Stimulated activated CD8-positive, alpha-beta memory T cell treated with anti-CD3 and anti-CD28 coated beads, Interleukin-12 subunit alpha, Interleukin-12 subunit beta, amount 100 ng/mL, for 4 hours (primary cell): ENCODE measurements at places on chromosomes 3 and 15.

GRCh38 chr15:64858021-64858575, 16.4 kb downstream of the PLEKHO2 start:
- no peak for DNase-seq

DNA sequence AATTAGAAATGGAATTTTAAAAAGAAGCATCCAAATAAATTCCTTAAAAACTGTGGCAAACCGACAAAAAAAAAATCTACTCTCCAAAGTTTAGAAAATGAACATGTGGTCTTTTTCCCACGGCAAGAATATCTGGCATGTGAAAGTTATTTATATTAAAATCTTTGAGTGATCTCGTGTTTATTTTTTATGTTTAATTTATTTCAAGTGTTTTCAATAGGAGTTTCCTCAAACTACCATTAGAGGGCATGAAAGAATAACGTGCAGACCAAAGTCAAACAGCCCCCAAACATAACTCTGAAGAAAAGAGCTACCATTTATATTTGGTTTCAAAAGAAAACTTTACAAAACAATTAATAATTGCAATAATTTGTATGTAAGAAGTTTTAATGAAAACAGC, 286.4 kb downstream of the ZIC4 start:
- DNase-seq: no peak

DNA sequence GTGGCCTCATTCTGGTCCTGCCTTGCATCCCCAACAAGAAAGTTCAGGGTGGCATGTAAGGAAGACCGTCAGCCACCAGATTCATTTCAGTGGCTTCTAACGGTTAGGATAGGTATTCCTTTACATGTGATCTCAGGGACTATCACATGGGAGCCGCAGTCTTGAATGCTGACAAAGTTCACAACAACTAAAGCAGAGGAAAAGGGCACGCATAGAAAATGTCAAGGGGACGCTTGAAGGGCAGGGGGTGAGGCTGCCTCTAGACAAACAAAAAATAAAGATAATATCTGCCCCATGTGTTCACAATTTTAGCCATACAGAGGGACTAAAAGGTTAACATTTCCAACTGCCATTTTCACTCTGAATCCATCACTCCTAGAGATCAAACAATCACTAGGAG, 31.9 kb upstream of the ARL8B start:
- no peak for DNase-seq

GRCh38 chr15:40449275-40449674, 8.5 kb downstream of the BAHD1 start:
- DNase-seq: no peak

GRCh38 chr15:82798531-82799166, 7.2 kb downstream of the FSD2 start:
- DNase-seq: no peak

DNA sequence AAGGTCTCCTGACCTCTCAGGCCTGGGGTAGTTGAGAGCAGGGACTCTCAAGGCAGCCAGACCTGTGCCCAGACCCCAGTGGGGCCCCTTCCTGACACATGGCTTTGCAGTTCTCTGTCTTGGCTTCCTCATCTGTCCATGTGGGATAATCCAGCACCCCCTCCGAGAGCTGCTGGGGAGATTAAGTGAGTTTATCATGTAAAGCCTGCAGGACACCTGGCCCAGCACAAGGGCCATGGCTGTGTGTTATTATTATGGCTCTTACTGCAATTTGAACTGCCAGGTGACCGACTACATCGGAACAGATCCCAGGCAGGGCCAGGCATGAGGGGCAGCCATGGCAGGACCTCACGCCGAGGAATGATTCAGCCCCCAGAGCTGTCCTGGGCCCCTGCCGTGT, 12.6 kb downstream of the DUSP7 start:
- DNase-seq: no peak

- no peak for DNase-seq
Observed at GRCh38 chr3:66228707-66229106, 7.9 kb downstream of the SLC25A26 start.

DNA sequence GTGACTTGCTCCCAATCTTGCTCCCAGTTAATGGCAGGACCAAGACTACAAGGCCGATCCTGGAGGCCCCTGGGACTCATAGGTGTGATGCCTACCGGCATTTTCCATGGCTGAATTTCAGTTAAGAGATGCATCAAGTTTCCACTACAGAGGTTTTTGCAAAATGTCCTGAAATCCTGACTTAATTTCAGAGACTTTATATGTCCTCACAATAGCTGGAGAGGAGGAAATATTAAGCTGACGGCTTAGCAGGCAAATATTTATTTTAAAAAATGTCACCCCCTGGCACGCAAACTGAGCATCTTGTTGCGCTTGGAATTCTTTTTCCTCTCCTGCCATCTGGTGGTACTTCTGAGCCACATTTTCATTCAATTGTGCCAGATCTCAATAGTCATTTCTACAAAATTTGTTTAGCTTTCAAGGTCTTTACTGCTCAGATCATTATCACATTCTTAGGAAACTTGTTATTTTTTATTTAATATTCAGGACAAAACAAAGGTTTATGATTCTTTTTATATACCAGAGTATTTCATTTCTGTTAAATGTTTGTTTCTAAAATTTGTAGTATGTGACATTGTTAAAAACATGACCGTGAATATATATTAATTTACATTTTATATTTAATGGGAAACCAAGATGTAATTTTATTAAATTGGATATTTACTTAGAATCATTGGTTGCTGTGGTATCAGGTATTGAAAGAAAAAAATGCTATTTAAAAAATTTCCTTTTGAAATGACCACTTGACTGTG, 189.2 kb upstream of the THRB start:
- DNase-seq: no peak

GRCh38 chr15:78565097-78565950, at the start of gene CHRNA5:
Gene CHRNA5 (plus strand): TSS chr15:78565520. CDS start chr15:78565720, 200 bp downstream.
- peak; percentile 59 for DNase-seq

- DNase-seq: no peak
Observed at GRCh38 chr3:42980909-42981308, 1.8 kb downstream of the GASK1A start.
